Uterus (tissue), 4 donors: ENCODE measurements at places on chromosomes 2 and 18. TPM values are rescaled to one million over a fixed set of nuclear protein-coding genes. Genes with fewer than 3 reads are reported as not detected.

The SLC4A5 gene
- 2.1 TPM for total RNA-seq

The SLC30A3 gene
- total RNA-seq: 0.35 TPM

The SRD5A2 gene
- not detected for total RNA-seq

The CERKL gene
- 2.6 TPM for total RNA-seq

The NEURL3 gene
- not detected for total RNA-seq

The FSIP2 gene
- total RNA-seq: 4.3 TPM

The SOWAHC gene
- total RNA-seq: 10.1 TPM

The GREB1L gene
- 15.3 TPM for total RNA-seq

The CCDC74B gene
- 34.7 TPM for total RNA-seq

The OXER1 gene
- 5.4 TPM for total RNA-seq

The ASPRV1 gene
- total RNA-seq: 8.1 TPM

The GPC1 gene
- 62.2 TPM for total RNA-seq

The POTEJ gene
- 0.21 TPM for total RNA-seq

The UGT1A4 gene
- total RNA-seq: not detected

The LIPG gene
- not detected for total RNA-seq

The CROCC2 gene
- not detected for total RNA-seq

The GPR155 gene
- 2.3 TPM for total RNA-seq

The ZNF385B gene
- 0.41 TPM for total RNA-seq
